Fibroblast of the aortic adventitia (primary cell): ENCODE measurements at places on chromosomes 5 and 9.
A peak's percentile ranks its signal among the peaks of the same experiment; 100 is the strongest.

DNA sequence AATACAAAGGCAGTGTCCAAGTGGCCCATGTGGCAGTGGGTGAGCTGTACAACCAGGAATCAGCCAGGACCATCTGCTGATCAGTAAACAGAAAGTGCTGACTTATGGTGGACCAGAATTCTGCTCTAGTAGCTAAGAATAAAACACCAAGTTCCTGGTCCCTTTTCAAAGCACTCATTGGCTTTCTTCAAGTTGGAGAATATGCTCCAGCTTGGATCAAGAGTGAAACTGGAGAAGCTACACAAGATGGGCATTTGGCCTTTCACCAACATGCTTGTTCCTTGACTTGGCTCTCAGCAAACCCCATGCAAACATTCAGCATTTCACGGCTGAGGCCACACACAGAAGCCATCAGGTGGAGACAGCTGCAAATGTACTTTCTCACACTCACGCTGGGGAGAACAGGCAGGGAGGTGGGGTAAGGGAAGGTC, 32.1 kb downstream of the MARCHF3 start:
- peak; percentile 46 for DNase-seq

DNA sequence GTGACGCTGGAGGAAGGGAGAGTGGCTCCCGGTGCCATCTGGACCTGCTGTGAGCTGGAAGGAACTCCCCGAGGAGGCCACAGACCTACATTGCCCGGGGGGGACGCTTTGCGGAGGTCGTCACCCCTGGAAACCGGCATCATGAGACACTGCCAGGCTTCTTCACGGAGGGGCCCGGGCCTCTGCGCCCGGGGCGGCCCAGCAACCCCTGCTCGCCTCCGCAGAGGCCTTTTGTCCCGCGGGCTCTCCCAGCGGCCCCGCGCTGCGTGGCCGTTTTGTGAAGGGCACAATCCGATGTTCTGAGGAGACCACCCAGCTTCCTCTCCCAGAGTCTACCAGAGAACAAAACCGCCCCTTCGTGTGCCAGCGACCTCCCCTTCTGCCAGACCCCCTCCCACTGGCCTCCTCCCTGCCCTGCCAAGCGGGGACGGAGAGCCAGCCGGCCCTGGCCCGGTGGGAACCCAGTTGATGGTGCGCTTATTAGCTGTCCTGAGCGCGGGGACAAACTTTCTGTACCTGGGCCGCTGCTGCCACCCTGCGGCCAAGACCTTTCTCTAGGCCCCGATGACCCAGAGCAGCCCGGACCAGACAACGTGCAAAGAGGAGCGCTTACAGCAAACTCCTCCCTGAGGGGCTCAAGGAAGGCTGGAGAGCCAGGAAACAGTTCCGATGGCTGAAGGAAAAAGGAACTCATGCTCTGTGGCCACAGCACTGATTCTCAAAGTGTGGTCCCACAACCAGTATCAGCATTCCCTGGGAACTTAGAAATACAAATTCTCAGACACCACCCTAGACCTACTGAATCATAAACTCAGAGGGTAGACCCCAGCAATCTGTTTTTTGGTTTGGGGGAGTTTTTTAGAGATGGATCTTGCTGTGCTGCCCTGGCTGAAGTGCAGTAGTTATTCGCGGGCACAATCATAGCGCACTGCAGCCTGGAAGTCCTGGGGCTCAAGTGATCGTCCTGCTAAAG, 86.7 kb downstream of the SLC1A3 start:
- peak; percentile 70 for DNase-seq

DNA sequence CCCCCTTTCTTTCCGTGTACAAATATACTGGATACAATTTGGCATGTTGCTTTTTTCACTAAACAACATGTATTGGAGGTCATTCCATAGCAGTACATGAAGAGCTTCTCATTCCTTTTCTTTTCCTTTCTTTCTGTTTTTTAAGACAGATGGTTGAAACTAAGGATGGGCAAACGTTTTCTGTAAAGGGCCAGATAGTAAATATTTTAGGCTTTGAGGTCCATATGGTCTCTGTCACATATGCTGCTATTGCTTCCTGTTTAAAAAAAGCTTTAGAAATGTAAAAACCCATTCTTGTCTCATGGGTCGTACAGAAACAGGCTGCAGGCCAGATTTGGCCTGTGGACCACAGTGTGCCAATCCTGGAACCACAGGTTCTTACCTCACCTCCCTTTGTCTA, 160.1 kb downstream of the ACER2 start:
- DNase-seq: no peak

GRCh38 chr5:160432787-160433186, 11.1 kb downstream of the PTTG1 start:
- DNase-seq: no peak
